ENCODE measurements at places on chromosomes 6 and 20. TPM values are rescaled to one million over a fixed set of nuclear protein-coding genes. Genes with fewer than 3 reads are reported as not detected.

DNA sequence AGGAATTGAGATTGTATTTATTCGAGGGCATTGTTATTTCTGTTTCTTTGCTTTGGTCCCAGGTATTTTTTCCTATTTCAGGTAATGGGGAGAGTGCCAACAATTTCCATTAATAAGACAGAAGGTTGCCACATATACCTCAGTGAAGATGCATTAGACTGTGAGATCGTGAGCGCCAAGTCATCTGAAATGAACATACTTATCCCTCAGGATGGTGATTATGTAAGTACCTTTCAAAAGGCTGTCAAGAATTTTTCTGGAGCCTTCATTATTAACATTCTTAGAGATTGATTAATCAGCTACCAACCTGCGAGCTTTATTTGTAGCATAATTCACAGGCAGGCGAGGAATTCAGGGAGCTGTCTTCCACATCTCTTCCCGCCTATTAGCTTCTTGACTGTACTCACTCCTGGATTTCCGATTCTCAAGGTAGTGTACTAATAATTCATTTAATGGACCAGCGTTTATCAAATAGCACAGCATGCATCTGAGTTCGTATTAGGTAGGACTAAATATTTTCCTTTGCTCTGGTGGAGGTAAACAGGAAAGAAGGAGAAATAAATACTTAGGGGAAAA is 48.6 kb upstream of the FAM8A1 start:
- no peak for DNase-seq

- no peak for DNase-seq
Measured at GRCh38 chr6:101380897-101381630, 12.4 kb upstream of the GRIK2 start.

DNA sequence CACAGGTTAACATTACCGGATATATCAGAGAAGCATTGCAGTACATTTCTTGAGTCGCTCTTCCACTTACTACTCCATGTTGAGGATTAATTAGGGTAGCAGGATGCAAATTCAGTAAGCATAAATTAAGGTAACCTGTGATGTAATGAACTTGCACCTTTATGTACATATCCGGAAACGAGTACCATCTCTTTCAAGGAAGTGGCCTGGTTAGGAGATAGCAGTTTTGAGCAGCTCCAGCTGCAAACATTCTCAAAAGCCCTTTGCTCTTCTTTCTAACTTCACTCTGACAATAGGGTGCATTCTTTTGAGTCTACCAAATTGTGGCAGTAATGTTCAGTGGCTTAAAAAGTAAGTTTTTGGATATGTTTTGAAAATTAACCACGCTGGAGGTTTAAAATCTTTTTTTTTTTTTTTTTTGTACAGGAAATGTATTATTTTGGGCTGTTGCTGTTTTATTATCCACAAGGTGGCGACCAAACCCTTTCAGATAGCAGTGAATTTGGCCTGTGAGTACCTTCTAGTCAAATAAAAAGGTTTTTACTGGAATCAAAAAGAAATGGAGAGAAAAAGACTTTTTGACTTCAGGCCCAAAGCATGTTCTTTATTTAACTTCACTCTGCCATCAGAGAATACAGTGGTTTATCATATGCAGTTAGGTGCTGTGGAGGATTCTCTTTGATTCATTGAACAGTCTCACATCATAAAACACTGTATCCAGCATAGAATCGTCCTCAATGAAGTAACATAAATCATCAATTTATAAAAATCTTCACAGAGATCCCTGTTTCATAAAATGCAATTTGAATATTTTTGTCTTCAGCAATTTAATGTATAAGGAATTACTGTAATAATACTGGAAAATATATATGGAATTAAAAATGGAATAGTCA is 8.9 kb downstream of the FAM217B start:
- DNase-seq, result peak; percentile 43

DNA sequence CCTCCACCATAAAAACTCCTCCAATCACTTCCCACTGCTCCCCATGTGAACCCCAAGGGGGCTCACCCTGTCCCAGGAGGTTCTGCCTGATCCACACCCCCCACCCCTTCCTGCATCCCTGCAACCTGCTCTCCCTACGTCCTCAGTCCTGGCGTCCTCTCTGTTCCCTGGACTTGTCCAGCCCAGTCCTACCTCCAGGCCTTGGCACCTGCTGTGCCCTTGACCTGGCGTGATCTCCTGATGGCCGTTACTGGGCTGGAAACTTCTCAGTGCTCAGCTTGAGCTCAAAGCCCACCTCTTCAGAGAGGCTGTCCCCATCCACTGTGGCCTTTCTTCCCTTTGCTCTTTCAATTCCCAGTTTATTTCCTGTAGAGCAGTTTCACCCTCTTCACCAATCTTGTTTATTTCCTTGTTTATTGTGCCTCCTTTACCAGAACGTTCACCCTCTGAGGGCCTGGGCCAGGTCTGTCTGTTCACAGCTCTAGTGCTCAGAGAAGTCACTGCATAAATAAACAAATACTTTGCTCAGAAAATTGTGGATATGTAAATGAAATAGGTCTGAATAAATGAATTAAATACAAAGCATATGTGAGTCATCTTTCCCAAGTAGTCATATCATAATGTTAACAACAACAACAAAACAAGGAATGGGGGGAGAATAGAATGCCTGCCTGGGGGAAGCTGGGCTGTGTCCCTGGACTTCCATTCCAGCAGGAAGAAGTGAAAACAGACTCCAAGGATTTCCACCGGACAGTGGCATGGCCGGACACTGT is 175.7 kb upstream of the SULF2 start:
- DNase-seq, result no peak

DNA sequence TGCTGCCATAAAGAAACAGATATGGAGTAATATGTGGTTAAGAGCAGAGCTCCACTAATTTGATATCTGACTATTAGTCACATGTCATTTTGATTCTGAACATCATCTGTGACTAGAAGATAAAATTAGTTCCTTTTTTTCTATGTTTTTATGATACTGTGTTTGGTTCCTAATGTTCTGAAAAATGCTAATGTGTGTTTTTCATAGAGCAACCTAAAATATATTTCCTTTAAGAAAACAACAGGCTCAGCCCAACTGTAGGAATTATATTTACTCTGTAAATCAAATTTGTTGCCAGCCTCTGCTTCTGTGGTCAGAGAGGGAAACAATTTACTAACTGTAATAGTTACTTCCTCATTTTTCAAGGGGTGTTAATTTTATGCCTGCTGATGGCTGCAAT is 33.3 kb upstream of the TXLNB start:
- DNase-seq, result no peak

GRCh38 chr6:3139090-3139903 is 18.0 kb downstream of the TUBB2A start:
- peak; percentile 61 for DNase-seq

GRCh38 chr6:55902796-55903195 is 27.4 kb upstream of the BMP5 start:
- no peak for DNase-seq

DNA sequence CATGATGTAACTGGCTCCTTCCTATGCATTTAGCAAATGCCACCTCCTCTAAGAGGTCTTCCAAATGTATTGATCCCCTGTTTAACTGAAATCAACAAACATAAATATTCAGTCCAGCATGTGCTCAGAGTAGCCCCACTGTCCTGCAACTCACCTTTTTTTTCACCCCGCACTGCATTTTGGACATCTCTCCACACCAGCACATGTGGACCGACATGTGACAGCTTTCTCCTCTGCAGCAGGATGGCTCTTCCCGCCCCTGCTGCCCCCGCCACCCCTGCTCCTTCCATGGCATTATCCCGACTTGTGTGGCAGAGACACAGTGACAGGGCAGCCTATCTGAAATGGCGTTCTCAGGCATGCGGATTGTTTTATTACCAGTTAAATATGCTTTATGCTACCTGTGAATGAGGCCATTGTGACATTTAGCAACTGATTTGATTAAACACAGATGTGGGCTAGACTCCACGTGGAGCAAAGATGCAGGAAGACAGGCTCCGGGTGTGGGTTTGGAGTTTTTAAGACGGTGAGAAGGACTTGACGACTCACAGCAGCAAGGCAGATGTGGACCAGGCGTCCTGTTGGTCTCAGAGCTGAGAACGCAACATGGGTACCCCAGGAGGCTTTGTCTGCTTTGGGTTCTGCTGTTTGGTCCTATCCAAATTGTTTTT is 161.2 kb downstream of the EYA2 start:
- no peak for DNase-seq

DNA sequence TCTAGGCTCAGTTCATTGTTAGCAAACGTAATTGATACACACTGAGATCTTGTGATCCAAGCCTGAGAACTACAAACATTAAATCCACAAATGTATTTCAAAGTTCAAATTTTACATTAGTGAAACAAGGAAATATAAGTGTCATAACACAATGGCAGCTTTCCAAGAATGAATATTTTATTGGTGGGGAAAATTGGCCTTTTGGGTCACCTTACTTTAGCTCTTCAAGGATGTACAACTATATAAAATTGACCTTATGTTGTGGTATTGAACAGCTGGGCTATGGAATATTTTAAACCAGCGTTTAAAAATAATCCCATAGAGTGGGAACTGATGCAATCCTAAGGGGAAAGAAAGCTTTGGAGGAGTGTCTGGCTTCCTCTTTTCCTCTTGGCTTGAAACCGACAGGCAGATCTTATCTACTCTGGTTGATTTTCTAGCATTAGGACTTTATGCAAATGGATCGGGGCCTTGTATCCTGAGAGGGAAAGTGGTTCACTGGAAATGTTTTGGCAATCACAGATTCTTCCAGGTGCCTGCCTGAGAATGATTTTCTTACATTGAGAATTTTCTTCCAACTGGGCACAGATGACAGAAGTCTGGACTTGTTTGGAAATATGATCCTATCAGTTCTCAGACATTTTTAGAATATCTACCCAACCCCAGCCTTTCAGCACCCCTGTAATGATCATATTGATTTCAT is 184.8 kb upstream of the ECI2 start:
- peak; percentile 79 for DNase-seq

DNA sequence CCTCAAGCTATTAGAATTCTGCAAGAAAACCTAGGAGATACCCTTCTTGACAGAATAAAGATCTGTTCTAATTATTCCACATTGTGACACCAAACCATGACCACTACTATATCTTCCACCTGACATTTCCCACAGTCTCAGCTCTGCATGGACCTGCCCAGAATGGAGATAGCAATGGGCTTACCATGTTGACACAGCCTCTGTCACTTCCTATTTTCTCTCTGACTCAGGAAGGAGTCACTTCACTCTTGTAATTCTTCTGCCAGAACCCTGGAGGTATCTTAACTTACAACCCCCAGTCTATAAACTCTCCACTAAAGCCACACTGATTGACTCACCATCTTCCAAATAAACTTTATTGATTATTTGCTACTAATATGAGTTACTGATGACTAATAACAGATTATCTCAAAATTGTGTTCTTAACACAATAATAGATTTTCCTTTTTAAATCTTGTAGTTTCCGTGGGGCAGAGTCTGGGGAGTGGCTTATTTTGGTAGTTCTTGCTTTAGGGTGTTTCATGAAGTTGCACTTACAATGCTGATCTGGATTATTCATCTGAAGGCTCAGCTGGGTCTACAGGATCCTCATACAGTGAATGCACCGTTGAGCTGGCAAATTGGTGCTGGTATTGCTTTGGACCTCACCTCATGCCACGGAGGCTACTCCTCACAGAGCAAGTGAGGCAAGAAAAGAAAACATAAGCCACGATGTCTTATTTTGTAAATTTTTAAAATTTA is 869.9 kb downstream of the KIF16B start:
- DNase-seq, result peak; percentile 85

DNA sequence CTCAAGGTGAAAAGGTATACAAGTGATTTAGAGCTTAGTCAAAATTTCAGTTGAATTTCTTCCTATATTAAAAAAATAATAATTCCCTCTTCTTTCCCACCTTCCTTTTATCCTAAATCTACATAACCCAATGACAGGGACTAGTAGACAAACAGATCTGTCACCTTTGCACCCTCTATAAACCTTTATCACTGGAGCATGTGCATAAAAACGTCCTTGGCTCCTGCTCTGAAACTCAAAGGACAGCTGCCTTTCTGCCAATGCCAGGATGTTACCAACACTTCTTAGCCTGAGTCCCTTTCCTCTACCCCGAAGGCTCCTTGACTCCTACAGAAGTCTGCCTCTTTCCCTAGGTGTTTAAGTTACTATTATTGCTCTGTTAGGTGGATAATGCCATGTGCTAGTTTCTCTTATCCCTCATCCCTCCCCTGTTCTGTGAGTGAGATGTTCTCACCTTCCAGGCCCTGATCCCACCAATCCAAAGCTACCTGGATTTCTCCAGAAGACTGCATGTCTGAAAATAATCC is 4.3 kb downstream of the CLVS2 start:
- DNase-seq, result no peak

DNA sequence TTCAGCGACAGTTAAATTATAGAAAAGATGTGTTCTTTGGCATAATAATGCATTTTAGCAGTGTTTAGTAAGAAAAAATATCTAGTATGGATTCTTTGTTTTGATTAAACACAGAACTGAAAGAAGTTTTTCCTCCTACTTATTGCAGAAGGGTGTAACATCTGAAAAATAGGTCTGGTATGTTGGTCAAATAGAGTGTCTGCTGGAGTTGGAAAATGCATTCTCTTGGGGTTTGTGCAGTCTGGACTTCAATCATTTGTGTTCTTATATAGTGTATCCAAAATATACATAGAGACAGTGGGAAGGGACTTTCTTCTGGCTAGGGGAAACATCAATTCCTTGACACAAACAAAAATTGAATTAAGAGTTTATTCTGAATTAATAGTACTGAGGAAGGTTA is 132.4 kb upstream of the MAN1A1 start:
- no peak for DNase-seq

DNA sequence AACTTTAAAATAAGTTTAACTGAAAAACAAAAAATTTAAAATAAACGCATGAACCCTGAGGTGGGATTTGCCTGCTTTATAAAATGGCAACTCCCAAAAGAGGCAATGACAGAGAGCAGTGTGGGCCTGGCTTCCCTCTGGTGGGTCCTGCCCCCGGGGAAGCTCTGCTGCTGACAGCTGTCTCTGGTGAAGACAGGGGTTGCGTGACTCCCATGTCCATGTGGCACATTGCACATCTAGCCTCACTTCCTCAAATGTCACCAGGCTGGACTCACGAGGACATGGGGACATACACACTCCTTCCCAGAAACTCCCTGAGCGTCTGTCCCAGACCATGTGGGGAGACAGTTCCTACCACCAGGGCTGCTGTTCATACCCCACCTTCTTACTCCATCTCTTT is 66.2 kb downstream of the ABHD12 start:
- no peak for DNase-seq

GRCh38 chr6:157213907-157214565 is 109.3 kb downstream of the TMEM242 start:
- DNase-seq, result no peak

CLPSL2 gene
- not detected for total RNA-seq

ZGPAT gene
- 10.1 TPM for total RNA-seq

MLIP gene
- 1.3 TPM for total RNA-seq

FAM209B gene
- total RNA-seq, result not detected

TULP1 gene
- not detected for total RNA-seq

MAP1LC3A gene
- total RNA-seq, result 16.6 TPM

NKX2-4 gene
- not detected for total RNA-seq

SH3BGRL2 gene
- total RNA-seq, result 98.2 TPM

CGA gene
- not detected for total RNA-seq

IPCEF1 gene
- 2.1 TPM for total RNA-seq

ZNF165 gene
- total RNA-seq, result 0.39 TPM

PPIL6 gene
- total RNA-seq, result 0.76 TPM
